PC-9 (cell line): ENCODE measurements at places on chromosomes 5 and 9. TPM values are rescaled to one million over a fixed set of nuclear protein-coding genes. Genes with fewer than 3 reads are reported as not detected.

DNA sequence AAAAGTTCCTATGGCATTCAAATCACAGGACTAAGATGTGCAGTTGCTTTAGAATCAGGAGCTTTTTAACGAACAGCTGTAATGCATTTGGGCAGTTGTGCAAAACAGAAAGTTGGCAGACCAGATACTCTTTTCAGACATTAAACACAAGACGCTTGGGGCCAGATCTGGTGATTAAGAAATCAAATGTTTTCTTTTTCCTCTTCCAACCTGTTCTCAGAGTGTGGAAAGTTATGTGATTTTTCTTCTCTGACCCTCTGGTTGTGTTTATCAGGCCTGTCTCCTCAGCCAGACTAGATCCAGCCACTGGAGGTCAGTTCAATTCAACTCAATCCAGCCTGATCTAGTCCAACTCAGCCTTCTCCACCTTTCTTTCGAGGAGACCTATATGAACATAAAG, 298.5 kb upstream of the PCSK5 start:
- no peaks in the 10 kb centered on the region for H3K27me3 ChIP-seq
- no peak for DNase-seq
- H3K4me3 ChIP-seq, result no peak overlapping the region
- H3K36me3 ChIP-seq, result no peaks in the 10 kb centered on the region
- H3K4me1 ChIP-seq, result no peaks in the 10 kb centered on the region
- no peak overlapping the region for H3K27ac ChIP-seq

GRCh38 chr5:172839669-172840431, 5.8 kb downstream of the ERGIC1 start:
- DNase-seq, result no peak
- H3K36me3 ChIP-seq, result no peaks in the 10 kb centered on the region
- H3K4me1 ChIP-seq, result peaks cover 11% of the 10 kb centered on the region
- H3K4me3 ChIP-seq, result no peak overlapping the region

DNA sequence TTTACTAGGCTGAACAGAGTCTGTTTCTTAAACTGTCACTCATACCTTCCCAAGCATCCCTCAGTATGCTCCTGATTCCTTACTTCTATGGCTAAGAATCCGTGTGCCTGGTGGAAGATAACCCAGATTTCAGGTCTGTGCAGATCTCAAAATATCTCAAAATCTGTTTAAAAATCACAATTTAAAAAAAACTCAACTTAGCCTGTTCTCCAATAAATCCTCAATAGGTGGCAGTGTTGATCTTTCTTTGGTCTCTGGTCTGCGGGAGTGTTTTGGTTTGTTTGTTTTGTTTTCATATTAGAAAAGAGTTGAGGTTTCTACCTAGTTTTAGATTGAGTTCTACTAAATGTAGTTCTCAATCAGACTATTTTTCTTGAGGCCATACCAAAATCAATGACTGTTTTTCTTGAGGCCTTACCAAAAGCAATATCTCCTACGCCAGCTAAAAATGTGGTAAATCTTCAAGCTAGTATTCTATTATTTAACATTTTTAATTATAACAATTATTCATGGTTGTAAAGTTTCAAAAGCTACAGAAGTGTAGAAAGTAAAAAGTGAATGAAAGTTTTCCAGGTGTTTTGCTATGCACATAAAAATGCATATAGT, 57.9 kb downstream of the TGFBR1 start:
- no peak for DNase-seq
- H3K4me1 ChIP-seq, result no peaks in the 10 kb centered on the region
- no peak overlapping the region for H3K27ac ChIP-seq

GRCh38 chr5:96687080-96687479, 24.9 kb downstream of the CAST start:
- H3K27ac ChIP-seq, result peak overlapping the region; percentile 10
- no peaks in the 10 kb centered on the region for H3K27me3 ChIP-seq
- H3K4me1 ChIP-seq, result peaks cover 9% of the 10 kb centered on the region; the same call in 1 of the 2 replicates
- no peak overlapping the region; the same call in 1 of the 2 replicates for H3K4me3 ChIP-seq

GRCh38 chr9:89372230-89372816, 54.0 kb downstream of the SECISBP2 start:
- DNase-seq, result no peak
- no peaks in the 10 kb centered on the region for H3K4me1 ChIP-seq
- H3K27ac ChIP-seq, result no peak overlapping the region
- H3K36me3 ChIP-seq, result no peaks in the 10 kb centered on the region
- no peaks in the 10 kb centered on the region for H3K27me3 ChIP-seq
- no peak overlapping the region for H3K4me3 ChIP-seq

DNA sequence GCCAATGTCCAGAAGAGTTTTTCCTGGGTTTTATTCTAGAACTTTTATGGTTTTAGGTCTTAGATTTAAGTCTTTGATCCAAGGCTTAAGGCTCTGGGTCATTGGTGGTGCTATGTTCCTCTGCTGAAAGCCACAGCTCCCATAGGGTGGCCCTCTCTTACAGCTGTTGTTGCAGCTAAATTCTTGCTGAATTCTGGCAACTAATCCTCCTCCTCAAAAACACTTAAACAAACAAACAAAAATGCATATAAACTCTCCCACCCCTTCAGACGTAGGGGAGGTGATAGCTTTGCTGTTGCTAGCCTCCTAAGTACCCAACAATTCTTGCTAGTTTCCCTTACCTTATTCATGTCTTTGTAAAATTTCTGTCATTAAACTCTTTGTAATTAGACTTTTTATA, 30.2 kb downstream of the IQGAP2 start:
- no peaks in the 10 kb centered on the region for H3K4me1 ChIP-seq
- DNase-seq, result no peak
- H3K36me3 ChIP-seq, result no peaks in the 10 kb centered on the region
- no peak overlapping the region for H3K4me3 ChIP-seq
- H3K27me3 ChIP-seq, result no peaks in the 10 kb centered on the region
- no peak overlapping the region for H3K27ac ChIP-seq

- H3K4me3 ChIP-seq, result no peak overlapping the region
- no peaks in the 10 kb centered on the region for H3K27me3 ChIP-seq
- H3K4me1 ChIP-seq, result no peaks in the 10 kb centered on the region
- no peaks in the 10 kb centered on the region for H3K36me3 ChIP-seq
- no peak for DNase-seq
- no peak overlapping the region for H3K27ac ChIP-seq
Measured at GRCh38 chr5:136089791-136090190, 42.9 kb upstream of the SMAD5 start.

DNA sequence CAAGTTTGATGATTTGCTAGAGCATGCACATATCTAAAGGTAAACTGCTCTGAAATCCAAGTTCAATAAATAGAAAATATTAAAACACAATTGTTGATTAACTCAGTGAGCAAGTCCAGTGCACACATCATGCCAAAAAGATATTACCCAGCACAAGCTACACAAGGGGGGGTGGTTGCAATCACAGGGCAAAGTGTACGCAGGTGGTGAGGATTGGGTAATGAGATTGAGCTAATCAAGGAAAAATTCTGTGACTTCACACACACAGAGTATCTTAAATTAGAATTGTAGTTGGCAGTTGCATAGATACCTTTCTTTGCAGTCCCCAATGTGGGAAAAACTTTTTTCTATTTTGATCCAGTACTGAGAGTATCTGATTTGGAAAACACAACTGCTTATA, 156.1 kb upstream of the NTRK2 start:
- H3K4me3 ChIP-seq, result no peak overlapping the region
- H3K27ac ChIP-seq, result no peak overlapping the region
- no peaks in the 10 kb centered on the region for H3K36me3 ChIP-seq
- H3K27me3 ChIP-seq, result peaks cover 10% of the 10 kb centered on the region
- no peak for DNase-seq

- H3K27me3 ChIP-seq, result no peaks in the 10 kb centered on the region
- H3K27ac ChIP-seq, result no peak overlapping the region
- H3K4me1 ChIP-seq, result peaks cover 44% of the 10 kb centered on the region
- DNase-seq, result no peak
Measured at GRCh38 chr9:112033237-112034215, 136.9 kb downstream of the UGCG start.

DNA sequence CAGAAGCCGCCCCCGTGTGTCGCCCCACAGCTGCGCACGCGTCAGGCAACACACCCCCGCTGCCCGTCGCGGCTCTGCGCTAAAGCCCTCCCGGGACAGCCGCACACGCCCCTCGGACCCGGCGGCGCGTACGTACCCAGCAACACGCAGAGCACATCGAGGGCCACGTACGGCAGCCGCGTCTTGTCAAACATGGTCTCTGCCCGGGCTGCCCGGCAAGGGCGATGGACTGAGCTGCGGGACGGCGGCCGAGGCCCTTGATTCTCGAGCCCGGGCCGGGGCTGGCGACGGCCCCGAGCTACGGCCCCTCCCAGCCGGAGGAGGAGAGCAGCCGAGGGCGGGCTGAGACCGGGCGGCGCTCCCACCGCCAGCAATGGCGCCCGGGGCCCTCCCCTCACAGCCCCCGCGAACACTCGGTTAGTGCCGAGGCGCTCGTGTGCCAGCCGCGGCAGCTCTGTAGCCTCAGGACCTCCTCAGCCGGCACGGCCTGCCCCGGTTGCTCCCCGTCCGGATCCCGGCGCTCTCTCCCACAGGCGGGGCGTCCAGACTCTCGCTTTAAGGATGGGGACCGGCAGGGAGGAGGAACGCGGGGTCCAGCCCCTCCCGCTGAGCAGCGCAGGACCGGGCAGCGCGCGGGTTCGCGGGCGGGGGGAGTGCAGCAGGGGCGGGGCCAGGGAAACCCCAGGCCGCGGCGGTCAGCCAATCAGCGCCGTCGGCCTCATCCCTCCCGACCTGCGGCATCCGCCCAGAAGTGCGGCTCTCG, at the start of gene PLPP1:
PLPP1 (minus strand) TSS at position 529 of the 763 bp plus-strand sequence; CDS start at position 194, 335 bp downstream.
- no peaks in the 10 kb centered on the region for H3K27me3 ChIP-seq
- H3K27ac ChIP-seq, result peak within 1 kb of the TSS; percentile 45
- peak; percentile 72 for DNase-seq

DNA sequence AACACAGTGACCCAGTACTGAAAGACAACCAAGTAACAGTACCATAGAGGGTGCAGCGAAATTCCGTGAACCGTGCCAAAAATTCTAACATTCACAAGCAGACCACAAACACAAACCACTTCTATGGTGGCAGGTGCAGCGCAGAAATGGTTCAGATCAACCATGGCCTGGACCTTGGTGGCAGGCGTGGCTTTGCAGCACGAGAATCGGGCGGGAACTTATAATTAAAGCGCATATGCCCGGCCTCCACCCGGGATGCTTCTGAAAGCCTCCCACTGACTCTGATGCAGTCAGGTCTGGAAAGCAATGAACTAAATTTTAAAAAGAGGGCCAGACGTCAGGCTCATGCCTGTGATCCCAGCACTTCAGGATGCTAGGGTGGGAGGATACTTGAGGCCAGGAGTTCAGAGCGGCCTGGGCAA, 68.0 kb upstream of the TBC1D9B start:
- no peaks in the 10 kb centered on the region for H3K27me3 ChIP-seq
- DNase-seq, result no peak
- H3K36me3 ChIP-seq, result no peaks in the 10 kb centered on the region
- H3K27ac ChIP-seq, result no peak overlapping the region

GRCh38 chr5:147156012-147156411, 78.8 kb upstream of the STK32A start:
- no peak overlapping the region for H3K4me3 ChIP-seq
- no peaks in the 10 kb centered on the region for H3K36me3 ChIP-seq
- DNase-seq, result no peak
- H3K4me1 ChIP-seq, result no peaks in the 10 kb centered on the region
- no peaks in the 10 kb centered on the region for H3K27me3 ChIP-seq

DNA sequence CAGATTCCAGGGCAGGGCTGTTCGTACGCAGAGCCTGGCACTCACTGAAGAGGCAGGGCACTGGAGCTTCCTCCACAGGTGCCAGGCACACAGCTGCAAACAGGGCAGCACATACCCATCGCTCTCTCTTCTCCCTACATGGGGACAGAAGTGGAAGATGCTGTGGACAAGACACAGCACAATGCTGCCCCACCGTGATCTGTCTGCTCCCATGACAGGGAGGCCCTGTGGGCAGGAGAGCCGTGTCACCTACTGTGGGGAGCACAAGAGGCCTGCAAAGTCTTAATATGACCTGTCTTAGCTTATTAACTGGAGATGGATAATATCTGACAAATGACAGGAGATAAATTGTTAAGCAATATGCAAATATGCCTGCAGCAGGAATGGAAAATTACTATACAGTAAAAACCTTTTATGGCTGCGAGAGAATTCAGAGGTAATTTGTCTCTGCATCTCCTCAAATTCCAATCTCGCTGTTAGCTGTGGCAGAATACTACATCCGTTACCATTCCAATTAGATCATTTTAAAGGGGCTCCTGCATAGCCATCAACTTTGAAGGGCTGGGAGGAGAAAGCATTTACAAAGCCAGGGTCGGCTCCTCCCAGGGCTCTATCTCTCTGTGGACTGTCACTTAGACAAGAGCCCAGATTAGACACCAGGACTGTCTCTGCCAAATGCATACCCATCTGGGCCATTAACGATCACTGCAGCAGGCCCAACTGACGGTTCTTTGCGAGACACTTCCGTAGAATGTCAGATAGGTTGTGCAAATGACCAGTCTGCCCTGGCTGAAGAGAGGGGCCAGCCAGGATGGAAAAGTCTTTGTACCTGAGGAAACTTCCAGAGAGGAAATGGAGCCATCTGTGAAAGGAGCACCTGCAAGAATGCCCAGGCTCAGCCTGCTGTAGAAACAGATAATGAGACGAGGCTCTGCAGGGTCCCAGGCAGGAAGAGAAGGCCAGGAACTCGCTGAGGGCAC, 90.7 kb upstream of the FSTL4 start:
- no peaks in the 10 kb centered on the region for H3K27me3 ChIP-seq
- no peak for DNase-seq
- H3K4me1 ChIP-seq, result no peaks in the 10 kb centered on the region
- H3K27ac ChIP-seq, result no peak overlapping the region
- H3K4me3 ChIP-seq, result no peak overlapping the region
- H3K36me3 ChIP-seq, result no peaks in the 10 kb centered on the region

DNA sequence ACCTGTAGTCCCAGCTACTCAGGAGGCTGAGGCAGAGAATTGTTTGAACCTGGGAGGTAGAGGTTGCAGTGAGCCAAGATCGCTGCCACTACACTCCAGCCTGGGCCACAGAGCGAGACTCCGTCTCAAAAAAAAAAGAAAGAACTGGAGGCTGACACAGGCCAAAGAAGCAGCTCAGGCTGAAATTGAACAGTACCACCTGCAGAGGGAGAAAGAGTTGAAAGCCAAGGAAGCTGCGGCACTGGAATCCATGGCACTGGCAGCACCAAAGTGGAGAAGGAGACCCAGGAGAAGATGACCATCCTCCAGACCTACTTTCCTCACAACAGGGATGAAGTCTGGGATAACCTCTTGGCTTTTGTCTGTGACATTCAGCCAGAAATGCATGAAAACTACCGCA, 11.3 kb upstream of the TMEM141 start:
- no peak for DNase-seq
- no peak overlapping the region for H3K27ac ChIP-seq
- no peaks in the 10 kb centered on the region for H3K36me3 ChIP-seq
- H3K4me3 ChIP-seq, result no peak overlapping the region
- peaks cover 42% of the 10 kb centered on the region for H3K27me3 ChIP-seq

- H3K4me3 ChIP-seq, result no peak overlapping the region
- H3K27me3 ChIP-seq, result peaks cover 61% of the 10 kb centered on the region
- no peak overlapping the region for H3K27ac ChIP-seq
- no peak for DNase-seq
- no peaks in the 10 kb centered on the region for H3K4me1 ChIP-seq
Measured at GRCh38 chr5:6827526-6828219, 114.4 kb downstream of the TENT4A start.

- H3K36me3 ChIP-seq, result no peaks in the 10 kb centered on the region
- H3K27ac ChIP-seq, result no peak overlapping the region
- 0 out of 2 replicates have a peak, but pooled peaks cover 3% of the 10 kb centered on the region for H3K4me1 ChIP-seq
Measured at GRCh38 chr5:74352256-74352655, 288.3 kb downstream of the ENC1 start.

GRCh38 chr5:170173227-170173626, 59.6 kb upstream of the C5orf58 start:
- peak; percentile 79 for DNase-seq
- no peaks in the 10 kb centered on the region for H3K36me3 ChIP-seq
- peak overlapping the region; percentile 93 for H3K27ac ChIP-seq
- H3K4me1 ChIP-seq, result peaks cover 51% of the 10 kb centered on the region
- no peak overlapping the region for H3K4me3 ChIP-seq

The TAL2 gene
- not detected in 2 replicates for total RNA-seq

The GABRA6 gene
- not detected in 2 replicates for total RNA-seq
